Renal pelvis (tissue), 12 donors: ENCODE measurements at places on chromosomes 7 and 10.

DNA sequence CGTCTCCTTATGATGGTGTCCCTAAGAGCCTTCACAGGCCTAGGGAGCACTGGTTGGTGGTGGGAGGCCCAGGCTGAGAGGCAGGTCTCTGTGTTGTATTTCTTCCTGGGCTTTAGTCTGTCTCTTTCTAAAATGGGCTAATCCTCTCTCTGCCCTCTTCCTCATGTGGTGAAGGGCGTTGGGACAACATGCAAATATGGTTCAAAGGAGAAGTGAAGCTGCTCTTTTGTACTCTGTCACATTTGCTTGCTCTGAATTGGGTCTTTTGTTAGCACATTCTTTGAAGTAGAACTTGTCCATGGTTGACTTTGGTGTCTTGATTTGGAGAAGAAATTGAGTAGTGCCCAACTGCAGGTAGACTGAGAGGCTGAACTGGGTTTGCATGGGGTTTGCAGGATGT lies 814 bp downstream of the HK1 start:
- no peak for DNase-seq

DNA sequence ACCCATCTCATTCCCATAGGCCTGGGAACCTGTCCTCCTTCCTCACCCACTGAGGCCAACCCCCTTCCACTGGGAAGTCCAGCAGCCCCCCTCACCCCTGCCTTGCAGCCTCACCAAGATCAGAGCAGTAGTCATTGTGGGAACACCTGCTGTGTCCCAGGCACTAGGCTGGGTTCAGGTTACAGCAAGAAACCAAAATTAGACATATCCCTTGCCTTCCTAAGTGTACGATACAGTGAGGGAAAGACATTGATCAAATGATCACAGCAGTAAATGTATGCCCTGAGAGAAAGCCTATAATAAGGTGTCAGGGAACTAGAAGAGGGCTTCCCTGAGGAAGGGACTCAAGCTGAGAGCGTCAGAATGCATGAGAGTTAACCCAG lies 17.0 kb upstream of the C10orf105 start:
- no peak for DNase-seq

- peak; percentile 78 for DNase-seq
Observed at GRCh38 chr7:29090836-29091601, 55.3 kb downstream of the CPVL start.

DNA sequence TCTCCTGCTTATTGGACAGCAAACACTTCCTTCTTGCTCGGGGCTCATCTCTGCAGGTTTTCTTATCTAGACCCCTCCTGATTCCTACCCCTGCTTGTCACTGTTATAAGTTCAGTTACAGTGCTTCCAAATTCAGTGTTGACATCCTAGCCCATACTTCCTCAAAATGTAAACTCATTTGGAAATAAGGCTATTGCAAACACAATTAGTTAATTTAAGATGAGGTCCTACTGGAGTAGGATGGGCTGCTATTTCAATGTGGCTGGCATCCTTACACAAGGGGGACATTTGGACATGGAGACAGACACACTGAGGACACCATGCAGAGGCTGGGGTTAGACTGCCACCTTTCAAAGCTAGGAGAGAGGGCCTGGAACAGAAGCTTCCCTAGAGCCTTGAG lies 85.2 kb upstream of the NPVF start:
- no peak for DNase-seq

DNA sequence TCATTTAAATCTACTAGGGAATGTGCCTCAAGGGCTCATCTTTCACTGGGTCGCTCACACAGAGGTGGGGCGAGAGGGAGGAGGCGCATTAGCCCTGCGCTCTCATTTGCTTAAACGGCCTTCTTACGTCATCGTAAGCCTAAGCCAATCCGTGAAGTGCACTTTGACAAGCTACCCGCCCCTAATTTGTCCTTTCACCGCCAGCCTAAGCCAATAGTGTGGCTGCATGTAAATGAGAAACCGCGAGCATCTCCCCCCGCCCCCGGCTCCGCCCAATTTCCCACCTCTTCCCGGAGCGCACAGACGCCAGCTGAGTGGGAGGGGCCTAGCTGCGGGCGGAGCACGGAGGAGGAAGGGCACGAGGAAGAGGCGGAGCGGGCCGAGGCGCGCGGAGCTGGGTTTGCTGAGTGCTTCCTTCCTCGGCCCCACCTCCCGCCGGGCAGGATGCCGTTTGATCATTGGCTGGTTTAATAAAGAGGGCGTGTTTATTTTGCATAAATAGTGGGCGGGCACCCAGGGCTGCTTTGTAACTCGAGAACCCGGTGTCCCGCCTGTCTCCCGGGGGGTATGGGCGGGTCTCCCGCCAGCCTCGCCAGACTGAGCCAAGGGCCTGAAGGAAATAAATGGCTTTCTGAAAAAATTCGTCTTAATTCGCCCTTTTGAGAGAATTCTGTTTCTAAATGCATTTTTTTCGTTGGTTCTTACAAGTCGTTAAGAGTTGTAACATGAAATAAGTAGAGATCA lies 289.6 kb upstream of the NFE2L3 start:
- peak; percentile 100 for DNase-seq

DNA sequence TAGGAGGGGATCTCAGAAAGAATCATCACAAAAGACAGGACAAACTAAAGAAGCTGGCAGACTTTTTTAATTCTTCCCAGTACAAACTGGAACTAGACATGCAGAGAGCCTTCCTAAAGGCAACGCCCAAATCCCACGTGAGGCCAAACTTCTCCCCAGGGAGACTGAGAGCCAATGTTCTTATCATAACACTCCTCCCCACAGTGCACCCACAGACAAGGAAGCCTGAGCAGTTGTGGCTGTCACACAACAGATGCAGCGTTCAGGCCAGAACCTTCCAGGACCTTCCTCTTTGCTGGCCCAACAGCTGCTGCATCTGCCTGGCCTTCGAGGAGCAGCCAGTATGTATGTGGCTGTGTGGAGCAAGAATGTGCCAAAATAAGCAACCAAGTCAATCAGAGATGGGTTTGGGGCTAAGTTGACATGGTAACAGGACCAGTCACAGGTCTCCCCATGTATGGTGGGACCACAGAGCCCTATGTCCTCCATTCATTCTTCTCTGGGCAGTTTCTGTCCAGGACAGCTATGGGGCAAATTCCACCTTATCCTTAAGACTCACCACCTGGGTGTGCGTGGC lies 34.9 kb downstream of the SRPK2 start:
- DNase-seq: no peak

DNA sequence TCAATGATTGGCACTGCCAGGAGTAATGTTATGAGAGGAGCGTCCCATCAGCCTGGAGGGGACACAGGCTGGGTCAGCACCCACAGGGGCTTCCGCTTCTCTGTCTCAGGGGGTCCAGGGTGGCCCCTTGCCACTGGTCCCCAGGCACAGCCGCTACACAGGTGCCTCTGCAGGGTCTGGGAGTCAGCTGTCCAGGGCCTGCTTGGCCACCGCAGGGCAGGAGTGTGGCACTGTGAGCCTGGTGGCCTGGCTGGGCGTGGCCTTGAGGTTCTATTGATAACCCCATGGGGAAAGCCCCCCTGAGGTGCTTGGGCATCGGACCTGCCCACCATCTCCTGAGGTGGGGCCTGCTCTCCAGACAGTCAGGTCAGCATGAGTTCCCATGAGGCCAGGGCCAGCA lies 136.6 kb downstream of the LHPP start:
- DNase-seq: no peak

DNA sequence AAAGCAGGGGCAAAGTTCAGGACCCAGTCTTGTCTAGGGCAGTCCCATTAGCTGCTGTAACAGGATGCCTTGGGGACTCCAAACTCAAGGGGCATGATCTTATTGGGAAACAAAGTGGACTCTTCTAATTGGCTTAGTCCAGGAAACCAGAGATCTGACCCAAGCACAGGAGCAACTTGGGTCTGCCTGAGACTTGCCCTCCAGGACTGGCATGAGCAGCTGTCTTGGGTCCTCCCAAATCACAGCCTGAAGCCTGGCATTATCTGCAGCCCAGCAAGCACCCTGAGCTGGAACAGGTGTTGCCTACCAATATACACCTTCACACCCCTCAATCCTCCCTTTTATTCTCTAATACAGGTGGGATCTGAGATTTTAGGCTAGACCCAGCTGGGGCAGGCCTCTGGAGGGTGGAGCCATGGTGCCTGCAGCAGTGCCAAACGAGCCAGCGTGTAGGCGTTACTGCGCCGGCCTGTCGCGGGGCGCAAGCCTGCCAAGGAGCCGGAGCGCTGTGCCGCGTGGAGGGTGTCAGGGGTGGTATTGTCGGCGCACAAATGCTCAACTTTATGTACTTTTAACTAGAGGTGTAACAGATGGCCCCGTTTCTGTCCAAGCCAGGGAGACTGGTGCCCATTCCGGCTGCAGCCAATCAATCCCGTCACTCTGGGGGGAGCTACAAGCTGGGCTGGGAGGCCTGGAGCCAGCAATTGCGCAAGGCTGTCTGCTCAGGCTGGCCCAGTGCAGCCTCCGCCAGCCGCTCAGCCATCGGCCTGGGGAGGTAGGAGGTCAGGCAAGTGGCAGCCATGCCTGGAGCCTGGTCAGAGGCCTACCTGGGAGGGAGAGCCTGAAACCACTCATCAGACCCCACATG lies 12.8 kb upstream of the LBX1 start:
- DNase-seq: no peak

- no peak for DNase-seq
Observed at GRCh38 chr10:128254476-128254875, 128.3 kb upstream of the MKI67 start.

- DNase-seq: no peak
Observed at GRCh38 chr7:66419210-66419609, 209.5 kb upstream of the KCTD7 start.

DNA sequence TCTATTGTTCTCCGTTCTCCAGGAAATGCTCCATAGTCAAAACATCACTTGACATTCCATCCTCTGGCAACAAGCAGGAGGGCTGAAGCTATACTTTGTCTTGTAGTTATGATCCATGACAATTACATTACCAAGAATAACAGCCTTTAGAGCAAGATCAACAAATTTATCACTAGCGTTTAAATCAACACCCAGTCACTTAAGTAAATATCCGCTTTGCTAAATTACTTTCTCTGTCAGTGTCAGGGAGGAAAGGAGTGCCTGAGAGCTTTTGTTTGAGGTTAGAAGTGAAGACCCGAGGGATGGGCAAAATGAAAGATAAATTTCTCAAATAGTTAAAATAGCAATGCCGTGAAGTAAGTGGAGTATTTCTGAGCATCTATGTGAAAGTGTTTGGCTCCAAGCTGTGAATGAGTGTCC lies 236.1 kb upstream of the BMPER start:
- DNase-seq: peak; percentile 85

- no peak for DNase-seq
Observed at GRCh38 chr7:36076074-36076473, 77.0 kb upstream of the EEPD1 start.

DNA sequence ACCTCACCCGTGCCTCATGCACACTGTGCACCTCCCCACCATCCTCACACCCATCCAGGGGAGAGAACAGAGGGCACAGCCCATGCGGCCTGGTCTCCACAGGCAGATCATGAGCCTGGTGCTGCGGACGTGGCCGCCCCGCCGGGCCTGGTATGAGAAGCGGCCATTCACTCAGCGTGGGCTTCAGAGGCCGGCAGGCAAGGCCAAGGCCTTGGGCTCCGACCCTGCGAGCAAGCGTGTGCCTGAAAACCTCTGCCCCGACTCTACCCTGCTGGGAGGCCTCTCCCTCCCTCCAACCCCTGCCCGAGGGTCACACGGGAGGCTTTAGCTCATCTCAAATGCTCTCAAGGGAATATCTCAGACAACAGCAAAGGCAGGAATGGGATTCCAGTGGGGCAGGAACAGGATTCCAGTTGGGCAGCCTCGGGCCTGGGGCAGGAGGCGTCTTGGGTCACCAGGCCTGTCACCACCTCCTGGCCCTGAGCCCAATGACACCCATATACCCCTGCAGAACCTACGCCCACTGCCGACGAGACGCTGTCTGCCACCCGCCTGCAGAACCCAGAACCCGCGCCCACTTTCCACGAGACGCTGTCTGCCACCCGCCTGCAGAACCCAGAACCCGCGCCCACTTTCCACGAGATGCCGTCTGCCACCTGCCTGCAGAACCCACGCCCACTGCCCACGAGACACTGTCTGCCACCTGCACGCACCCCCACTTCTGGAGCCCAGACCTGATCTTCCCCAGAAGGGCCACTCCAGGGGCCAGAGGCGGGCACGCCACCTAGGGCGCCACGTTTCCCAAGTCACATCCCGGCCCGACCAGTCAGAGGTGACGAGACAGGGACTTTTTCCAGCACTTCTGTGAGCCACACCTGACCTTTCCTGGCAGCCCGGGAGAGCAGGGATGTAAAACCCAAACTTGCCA lies 38.9 kb downstream of the ADAP1 start:
- no peak for DNase-seq

GRCh38 chr7:21345361-21345760 lies 82.5 kb upstream of the SP4 start:
- no peak for DNase-seq

GRCh38 chr10:18240185-18240882 lies 100.1 kb downstream of the CACNB2 start:
- DNase-seq: no peak

- no peak for DNase-seq
Observed at GRCh38 chr7:2821161-2821841, 22.8 kb downstream of the GNA12 start.

DNA sequence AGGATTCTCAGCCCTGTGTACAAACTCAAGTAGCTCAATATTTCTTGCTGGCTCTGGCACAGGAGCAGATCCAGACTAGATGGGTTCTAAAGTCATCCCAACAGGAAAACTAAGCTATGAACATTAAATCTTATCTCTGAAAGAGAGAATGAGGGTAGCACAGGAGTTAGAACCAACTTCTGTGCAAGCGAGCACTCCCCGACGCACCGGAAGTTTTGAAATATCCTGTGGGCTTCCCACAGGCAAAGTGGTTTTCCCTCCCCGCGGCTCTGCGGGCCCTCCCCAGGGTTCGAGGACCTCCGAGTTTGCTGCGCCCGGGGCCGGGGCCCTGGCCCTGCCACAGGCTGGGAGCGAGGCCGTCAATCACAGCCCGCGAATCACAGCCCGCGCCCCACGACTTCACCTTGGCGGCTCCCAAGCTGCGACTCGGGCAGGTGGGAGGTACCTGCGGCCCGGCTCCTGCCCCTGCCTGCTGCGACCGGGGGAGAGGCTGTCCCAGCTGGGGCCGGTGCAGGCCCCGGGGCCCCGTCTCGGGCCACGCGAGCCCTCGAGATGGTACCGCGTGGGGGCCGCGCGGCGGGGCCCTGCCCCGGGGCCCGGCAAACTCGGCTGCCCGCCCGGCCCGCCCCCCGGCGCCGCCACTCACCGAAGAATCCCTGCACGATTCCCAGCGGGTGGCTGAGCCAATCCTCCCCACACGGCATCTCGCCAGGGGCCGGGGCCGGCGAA lies 598 bp downstream of the MCMBP start:
- peak; percentile 31 for DNase-seq

GRCh38 chr10:12944931-12945330 lies 56.6 kb downstream of the CCDC3 start:
- no peak for DNase-seq

DNA sequence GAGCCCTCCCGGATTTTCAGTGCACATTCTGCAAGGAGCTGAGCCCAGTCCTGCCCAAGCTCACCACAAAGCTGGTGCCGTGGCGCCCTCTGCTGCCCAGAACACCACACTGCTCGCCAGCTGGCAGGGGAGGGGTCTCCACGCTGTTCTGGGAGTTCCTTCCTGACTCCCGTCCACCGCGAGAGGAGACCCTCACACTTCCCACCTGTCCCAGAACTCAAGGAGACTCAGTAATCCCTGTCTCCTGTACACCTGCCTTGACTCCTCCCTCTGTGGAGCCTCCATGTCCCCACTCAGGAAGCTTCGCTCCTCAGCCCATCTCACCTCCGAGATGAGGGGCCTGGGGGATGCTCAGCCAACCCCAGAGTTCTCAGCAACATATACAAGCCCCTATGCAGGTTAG lies 11.3 kb downstream of the C10orf105 start:
- no peak for DNase-seq
